ENCODE measurements at places on chromosomes 3 and 15.

DNA sequence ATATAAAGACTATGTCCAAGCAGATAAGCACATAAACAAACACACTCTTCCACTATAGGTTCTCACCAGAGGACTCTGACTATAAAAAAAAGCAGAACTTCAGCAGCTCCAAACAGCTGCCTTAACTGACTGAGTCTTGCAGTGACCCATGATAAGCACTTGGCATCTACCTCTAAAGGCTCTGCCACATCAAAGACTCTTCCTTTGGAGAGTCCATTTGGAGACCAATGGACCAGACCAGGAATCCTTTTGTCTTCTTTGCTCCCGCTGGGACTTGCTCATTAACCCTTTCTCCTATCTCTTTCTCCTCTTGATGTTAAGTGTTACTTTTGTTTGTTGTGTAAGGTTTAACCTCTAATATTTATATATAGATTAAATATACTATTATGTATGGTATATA, 424.1 kb downstream of the RSL24D1 start:
- DNase-seq: no peak

DNA sequence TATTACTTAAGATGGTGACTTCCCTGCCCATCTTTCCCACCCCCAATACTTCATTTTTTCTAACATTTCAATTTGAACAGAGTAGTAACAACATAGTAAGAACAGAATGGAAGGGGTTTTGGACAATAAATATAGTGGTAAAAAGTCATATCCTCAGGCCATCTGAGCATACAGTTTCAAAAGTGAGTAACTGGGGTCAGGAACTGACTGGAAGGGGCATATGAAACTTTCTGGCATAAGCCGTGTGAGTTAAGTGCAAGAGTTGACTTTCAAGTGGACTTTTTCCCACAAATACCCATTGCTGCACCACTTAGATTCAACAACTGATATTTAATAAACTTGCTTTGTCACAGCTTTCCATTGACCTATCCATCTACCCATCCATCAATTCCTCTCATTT, 153.5 kb upstream of the IL12A start:
- no peak for DNase-seq

GRCh38 chr3:150828997-150829396, 66.0 kb upstream of the SIAH2 start:
- DNase-seq: no peak

GRCh38 chr15:49622561-49622960, 1.7 kb downstream of the DTWD1 start:
- DNase-seq: no peak

GRCh38 chr3:169658311-169658931, 5.1 kb downstream of the MECOM start:
- peak; percentile 41 for DNase-seq

DNA sequence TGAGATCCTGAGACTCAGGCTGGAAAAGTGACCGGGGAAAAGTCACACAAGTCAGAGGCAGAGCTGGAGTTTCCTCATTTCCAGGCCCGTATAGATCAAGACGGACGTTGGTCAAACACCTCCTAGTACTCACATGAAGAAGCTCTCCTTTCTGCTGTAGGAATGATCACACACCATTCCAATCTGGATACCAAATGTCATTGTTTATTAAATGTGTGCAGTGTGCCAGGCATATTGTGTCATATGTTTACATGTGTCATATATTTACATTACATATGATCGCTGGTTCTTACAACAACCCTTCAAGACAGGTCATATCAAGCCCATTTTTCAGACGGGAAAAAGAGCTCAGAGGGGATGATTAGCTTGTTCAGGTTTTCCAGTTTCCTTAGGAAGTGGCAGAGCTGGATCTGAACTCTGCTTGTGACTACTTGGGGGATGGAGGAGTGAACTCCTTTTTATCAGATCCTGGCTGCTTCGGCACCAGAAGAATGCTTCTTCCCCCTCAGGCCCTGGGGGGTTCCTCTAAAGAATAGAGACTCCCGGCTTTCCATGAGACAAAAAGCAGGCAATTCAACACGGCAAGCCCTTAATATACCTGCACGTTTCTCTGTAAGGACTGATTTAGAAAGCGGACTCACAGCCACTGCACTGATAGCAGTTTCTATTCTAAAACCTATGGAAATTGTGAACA, 41.9 kb downstream of the FAM43A start:
- DNase-seq: no peak
